ENCODE measurements at places on chromosomes 6 and 20.

DNA sequence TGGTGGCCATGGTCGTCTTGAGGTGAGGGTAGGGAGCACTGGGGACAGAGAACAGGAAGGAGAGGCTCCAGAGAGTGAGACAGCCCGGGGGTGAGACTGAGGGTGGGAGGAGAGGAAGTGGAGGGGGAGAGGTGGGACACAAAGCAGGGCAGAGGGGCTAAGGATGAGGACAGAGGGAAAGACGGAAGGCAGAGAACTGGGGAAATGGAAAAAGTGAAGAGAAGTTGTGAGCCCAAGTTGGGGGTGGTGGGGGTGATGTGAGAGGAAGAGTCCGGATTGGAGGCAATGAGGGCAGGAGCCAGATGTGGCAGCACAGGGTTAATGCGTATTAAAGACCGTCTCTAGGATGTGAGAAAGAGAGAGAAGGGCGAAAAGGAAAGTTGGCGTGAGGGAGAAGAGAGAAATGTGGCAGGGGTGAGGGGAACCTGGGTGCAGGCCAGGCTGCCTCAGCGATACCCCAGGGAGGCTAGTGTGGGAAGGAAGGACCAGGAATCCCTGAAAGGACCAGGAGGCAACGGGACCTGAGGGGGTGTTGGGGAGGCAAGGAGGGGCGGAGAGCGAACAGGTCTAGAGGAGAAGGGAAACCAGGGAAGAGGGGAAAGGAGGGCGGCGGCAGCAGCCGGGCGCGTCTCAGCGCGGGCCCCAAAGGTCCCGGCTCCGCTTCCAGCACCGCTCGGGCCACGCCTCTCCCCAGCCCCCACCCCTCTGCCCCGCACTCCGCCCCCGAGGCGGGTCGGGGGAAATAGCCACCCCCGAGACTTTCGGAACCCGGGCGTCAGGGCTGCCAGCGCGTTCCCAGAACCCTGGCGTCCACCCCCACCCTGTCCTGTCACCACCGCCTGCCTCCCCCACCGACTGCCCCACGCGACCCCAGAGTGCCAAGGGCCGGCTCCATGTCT is at the start of gene PPP1R18:
Gene PPP1R18 (minus strand): TSS at position 637 of the 899 bp plus-strand sequence. CDS start 627 bp downstream, at position 10.
- peak; percentile 65 for DNase-seq

GRCh38 chr6:101711518-101711917 is 318.0 kb downstream of the GRIK2 start:
- DNase-seq = no peak

DNA sequence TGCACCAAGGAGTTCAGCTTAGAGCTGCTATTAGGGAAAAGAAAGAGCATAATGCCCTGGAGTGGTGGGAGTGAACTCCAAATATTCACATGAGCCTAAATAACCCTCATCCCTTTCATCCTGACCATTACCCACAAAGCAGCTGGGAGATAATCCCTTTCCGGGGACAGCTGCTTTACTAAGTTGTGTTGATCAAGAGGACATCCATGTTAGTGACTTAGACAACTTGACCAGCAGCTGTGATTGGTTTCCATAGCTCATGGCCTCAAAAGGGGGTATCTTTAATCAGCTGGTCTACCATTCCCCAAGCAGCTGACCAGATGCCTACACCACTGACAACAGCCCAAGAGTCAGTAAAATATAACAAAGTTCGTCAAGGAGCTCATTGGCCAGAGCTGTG is 75.8 kb upstream of the LY86 start:
- DNase-seq = no peak

DNA sequence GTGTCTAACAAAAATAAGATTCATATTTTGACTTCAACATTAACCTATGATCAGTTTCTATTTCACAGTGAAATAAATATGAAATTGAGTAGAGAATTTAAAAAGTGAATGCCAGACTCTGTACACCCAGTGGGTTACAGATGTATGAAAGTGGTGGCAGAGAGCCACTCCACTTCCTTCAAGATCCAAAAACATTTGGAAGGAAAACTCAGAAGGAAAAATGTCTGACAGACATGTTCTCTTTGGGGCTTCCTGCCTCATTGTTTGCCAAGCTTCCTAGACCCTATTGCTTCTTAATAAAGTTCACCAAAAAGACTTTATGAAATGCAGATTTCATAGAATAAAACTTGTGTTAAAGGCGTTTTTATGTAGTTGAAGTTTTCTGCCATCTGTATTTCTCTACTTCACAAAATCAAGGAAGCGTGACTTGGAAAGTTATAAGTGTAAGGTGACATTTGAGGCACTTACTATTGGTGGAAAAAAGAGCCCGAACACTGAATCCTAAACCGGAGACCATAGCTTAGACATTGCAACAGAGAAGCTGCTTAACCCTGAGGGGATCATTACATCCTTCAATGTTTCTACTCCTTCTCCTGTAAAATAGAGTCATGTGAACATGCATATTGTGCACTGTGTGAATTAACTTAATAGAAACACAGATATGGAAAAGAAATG is 12.8 kb downstream of the HMGCLL1 start:
- no peak for DNase-seq

GRCh38 chr6:137213331-137213740 is 5.8 kb downstream of the IFNGR1 start:
- DNase-seq = no peak

GRCh38 chr20:22499515-22500166 is 84.7 kb downstream of the FOXA2 start:
- no peak for DNase-seq

GRCh38 chr6:114216789-114217467 is 125.9 kb downstream of the HS3ST5 start:
- no peak for DNase-seq

DNA sequence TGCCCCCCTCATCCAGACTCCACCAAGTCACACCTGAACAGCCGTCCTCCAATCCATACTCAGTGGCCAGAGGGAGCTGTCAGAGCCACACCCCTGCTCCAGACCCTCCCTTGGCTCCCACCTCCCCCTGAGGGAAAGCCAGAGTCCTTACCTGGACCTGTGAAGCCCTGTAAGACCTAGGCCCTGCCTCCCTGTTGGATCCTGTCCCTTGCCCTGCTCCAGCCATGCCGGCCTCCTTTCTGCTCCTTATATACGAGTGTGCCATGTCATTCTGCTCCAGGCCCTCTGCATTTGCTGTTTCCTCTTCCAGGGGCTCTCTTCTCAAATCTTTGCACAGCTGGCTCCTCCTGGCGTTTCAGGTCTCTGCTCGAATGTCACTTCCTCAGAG is 100.3 kb upstream of the MYL9 start:
- no peak for DNase-seq

- DNase-seq = no peak
Observed at GRCh38 chr20:3248167-3248992, 9.4 kb upstream of the SLC4A11 start.

GRCh38 chr6:151024597-151024996 is 159.1 kb downstream of the MTHFD1L start:
- no peak for DNase-seq

DNA sequence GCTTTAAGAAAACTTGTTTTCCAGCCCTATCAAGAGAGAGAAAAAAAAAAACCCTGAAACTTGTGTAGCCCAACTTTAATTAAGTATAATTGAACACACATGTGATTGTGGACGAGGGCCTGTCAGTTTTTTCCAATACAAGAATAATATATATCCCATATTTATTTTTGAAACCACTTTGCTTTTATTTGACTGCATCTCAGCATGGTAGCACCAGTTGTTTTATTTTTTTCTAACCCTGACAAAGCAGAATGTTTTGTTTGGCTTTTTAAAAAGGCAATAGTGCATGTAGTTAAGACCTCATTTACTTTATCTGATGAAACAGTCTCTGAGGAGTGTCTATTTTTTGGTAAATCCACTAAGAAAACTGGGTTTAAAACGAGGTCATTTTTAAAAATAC is 257.7 kb downstream of the CDKAL1 start:
- DNase-seq = no peak

- no peak for DNase-seq
Observed at GRCh38 chr6:87164506-87164905, 9.1 kb downstream of the ZNF292 start.

All from 8988T (cell line).